H1 (cell line): ENCODE measurements at places on chromosomes 12 and 14.

DNA sequence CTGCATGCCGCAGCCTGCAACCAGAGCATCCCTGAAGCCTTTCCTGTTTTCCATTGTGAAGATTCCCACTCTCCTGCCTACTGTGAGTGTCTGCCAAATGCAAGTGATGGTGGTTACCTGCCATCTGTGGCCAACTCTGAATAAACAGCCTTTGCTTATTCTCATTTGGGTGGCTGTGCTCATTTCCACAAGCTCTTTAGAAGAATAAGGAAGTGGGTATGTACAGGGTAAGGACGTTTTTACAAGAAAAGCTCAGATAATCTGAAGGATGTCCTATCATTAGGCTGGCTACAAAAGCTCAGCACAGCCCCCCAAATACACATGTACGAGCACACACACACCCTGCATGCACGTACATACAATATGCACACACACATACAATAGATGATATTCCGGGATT is 7.3 kb upstream of the RNASE1 start:
- no peaks in the 10 kb centered on the region for H3K36me3 ChIP-seq
- H3K4me3 ChIP-seq = no peak overlapping the region

DNA sequence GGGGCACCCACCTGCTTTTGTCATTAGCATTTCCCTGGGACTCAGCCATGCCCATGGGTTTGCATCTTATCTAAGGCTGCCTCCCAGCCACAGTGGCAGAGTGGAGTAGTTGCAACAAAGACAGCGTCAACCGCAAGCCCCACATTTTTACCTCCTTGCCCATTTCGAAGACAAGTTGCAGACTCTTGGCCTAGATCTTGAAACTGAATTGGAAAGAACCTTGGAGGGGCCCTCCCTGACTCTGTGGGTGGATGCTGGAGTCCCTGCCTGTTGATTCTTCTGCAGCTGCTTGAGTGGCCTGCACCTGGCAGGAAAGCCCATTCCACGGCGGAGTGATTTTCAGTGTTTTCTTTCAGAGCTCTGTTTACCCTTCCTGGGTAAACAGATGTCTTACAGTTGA is 309.0 kb downstream of the VRK1 start:
- no peaks in the 10 kb centered on the region for H3K4me1 ChIP-seq
- H3K27me3 ChIP-seq = no peaks in the 10 kb centered on the region
- H3K4me3 ChIP-seq = no peak overlapping the region
- DNase-seq = no peak

GRCh38 chr14:24278424-24278823 is 7.0 kb upstream of the RABGGTA start:
- H3K36me3 ChIP-seq = no peaks in the 10 kb centered on the region
- H3K27ac ChIP-seq = no peak overlapping the region
- no peak for DNase-seq
- no peaks in the 10 kb centered on the region for H3K4me1 ChIP-seq

DNA sequence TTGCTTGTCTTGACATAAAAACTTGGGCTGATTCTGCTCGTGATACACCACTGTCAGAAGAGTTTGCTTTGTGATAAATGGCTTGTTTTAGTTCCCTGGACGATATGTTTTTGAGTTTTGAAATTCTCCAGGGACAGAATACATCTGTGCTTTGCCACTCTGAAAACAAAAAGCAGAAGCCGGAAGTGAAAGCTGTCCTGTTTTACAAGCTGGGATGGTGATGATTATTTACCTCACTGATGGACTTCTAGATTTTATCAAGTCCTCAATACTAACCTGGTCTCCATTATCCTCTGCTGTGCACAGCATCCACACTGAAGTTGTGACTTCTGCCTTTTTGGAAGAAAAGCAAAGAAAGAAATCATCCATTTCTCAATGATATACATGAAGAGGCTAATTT is 251.6 kb downstream of the TRHDE start:
- no peak overlapping the region for H3K4me3 ChIP-seq
- no peak for DNase-seq
- H3K27me3 ChIP-seq = no peaks in the 10 kb centered on the region
- no peaks in the 10 kb centered on the region for H3K36me3 ChIP-seq

- DNase-seq = no peak
- no peaks in the 10 kb centered on the region for H3K4me1 ChIP-seq
- H3K4me3 ChIP-seq = no peak overlapping the region
- H3K27me3 ChIP-seq = no peaks in the 10 kb centered on the region
Observed at GRCh38 chr12:39588348-39588747, 31.3 kb downstream of the ABCD2 start.

DNA sequence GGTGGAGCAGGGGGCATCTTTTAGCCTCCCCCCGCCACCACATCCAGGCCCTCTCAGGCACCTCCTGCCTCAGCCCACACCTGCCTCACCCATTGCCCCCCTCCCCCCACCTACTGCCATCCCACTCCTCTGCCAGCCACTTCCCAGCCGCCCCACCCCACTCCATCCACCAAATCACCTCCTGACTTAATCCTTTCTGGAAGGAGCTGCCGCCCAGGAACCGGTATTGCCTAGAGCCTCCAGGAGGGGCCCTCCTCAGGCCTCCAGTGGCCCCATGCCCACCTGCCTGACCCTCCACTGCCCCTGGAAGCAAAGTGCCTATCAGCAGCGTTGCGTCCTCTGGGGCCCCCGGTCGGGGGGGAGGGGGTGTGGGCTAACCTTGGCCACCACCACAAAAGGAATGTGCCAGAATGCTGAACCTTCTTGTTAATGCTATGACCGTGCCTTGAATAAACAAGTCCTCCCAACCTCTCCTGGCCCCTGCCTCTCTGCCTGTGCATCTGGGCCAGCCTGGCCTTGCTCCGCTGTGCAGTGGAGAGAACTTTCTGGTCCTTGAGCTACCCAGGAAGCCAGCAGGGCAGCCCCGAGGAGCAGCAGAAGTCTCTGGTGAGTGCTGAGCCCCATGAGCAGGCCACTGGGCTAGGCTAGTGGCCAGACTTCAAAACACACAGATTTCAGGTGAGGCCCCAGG is 11.8 kb downstream of the NGB start:
- no peak overlapping the region for H3K4me3 ChIP-seq
- H3K36me3 ChIP-seq = no peaks in the 10 kb centered on the region
- H3K4me1 ChIP-seq = peaks cover 4% of the 10 kb centered on the region; the same call in 1 of the 2 replicates
- no peak for DNase-seq
- no peak overlapping the region for H3K27ac ChIP-seq

DNA sequence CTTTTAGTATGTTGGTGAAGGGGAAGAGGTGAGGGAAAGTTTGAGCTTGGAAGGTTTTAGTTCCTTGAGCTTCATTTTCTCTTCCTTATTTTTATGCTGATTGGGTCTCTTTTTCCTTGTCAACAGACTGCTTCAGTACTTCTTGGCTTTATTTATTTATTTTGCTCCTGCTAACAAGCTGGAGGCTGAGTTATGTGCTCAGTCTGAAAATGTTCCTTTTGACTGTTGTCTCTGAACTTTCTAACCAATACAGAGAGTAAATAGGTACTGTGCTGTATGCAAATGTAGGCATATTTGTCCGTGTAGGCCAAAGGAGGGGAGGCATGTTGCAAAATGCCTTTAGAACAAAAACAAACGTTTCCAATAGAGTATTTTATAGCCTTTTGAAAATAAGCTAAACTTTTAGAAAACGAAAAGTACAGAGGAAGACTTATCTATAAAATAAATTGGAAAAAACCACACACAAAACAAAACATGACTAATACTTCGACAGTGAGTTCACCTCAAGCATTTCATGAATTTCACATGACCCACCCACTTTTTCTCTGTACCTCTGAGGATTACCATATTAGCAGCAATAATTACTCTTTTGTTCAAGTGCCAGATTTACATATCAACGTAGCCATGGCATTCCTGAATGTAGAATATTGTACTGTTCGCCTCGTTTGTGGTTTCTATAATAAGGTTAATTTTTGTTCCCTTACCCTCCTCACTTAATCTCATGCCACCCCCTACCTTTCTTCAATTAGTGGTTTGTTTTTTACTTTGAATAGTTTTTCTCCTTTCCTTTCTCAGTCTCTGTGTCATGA is 4.7 kb upstream of the CREBL2 start:
- H3K4me1 ChIP-seq = 0 out of 2 replicates have a peak, but pooled peaks cover 1% of the 10 kb centered on the region
- H3K27ac ChIP-seq = no peak overlapping the region
- no peak overlapping the region for H3K4me3 ChIP-seq
- H3K36me3 ChIP-seq = no peaks in the 10 kb centered on the region
- no peak for DNase-seq
- no peaks in the 10 kb centered on the region for H3K27me3 ChIP-seq

DNA sequence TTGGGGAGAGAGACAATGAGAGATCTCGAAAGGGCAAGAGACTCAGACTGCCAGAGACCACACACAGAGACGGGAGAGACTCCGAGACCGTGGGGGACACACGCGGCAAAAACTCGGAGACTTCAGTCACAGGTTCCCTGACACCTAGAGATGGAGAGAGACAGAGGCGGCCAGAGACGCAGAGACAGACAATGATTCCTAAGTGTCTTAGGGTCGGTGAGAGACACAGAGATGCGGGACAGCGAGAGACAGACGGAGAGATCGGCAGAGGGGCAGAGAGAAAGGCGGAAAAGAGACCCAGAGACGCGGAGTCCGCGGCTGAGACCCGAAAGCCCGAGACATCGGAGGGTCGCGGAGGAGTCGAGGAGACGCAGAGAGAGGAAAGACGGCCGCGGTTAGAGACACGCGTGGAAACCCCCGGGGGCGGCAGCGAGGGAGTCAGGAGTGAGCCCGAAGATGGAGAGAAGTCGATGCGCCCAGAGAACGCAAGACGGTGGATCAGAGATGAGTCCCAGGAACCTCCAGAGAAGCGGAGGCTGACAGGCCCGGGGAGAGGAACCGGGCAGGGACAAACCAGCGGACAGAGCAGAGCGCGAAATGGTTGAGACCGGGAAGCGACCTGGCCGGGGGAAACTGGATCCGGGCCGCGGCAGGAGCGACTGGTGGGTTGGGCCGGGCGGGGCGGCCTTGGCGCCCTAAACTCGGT is 7.8 kb downstream of the LHX5 start:
- H3K27me3 ChIP-seq = peaks cover 68% of the 10 kb centered on the region
- H3K4me1 ChIP-seq = peaks cover 48% of the 10 kb centered on the region
- peak overlapping the region; percentile 55 for H3K4me3 ChIP-seq
- H3K36me3 ChIP-seq = peaks cover 4% of the 10 kb centered on the region; the same call in 1 of the 2 replicates
- peak; percentile 53 for DNase-seq
- H3K27ac ChIP-seq = no peak overlapping the region

DNA sequence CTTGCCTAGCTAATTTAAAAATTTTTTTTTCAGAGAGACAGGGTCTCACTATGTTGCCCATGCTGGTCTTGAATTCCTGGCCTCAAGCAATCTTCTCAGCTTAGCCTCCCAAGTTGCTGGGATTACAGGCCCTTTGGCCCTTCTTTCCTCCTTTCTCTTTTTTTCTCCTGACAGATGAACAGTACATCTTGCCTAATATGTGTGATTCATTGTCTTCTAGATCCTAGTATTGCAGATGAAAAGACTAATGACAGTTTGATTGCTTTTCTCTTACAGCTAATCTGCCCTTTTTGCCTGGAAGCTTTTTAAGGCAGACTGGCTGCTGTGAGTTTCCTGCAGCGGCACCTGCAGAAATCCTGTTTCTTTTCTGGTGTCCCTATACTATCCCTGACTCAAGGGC is 12.0 kb downstream of the DEPDC4 start:
- no peak overlapping the region for H3K27ac ChIP-seq
- no peaks in the 10 kb centered on the region for H3K27me3 ChIP-seq
- no peak overlapping the region for H3K4me3 ChIP-seq
- no peaks in the 10 kb centered on the region; the same call in 1 of the 2 replicates for H3K36me3 ChIP-seq

GRCh38 chr12:83158613-83159207 is 472.0 kb downstream of the TMTC2 start:
- H3K4me1 ChIP-seq = no peaks in the 10 kb centered on the region
- H3K36me3 ChIP-seq = no peaks in the 10 kb centered on the region
- no peak overlapping the region for H3K4me3 ChIP-seq
- DNase-seq = no peak
- no peak overlapping the region for H3K27ac ChIP-seq

DNA sequence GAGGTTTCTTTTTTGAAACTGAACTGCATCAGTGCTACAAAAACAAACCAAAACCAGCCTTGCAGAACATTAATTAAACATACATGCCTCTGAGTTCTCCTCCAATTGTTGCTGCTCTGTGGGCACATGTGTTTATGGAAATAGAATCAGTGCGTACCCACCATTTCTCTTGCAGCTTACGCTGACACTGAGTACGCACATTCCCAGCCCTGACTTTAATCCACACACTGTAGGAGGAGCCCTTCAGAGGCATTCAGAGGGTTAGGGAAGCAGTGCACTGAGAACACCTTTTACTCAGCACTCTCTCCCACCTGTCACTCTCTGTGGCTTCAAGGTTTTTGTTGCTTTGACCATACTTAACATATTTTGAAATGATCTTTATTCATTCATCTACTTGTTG is 250.5 kb upstream of the PWP1 start:
- DNase-seq = no peak
- H3K27me3 ChIP-seq = no peaks in the 10 kb centered on the region
- H3K27ac ChIP-seq = no peak overlapping the region
- no peaks in the 10 kb centered on the region for H3K36me3 ChIP-seq
- no peak overlapping the region for H3K4me3 ChIP-seq
- peaks cover 5% of the 10 kb centered on the region for H3K4me1 ChIP-seq

DNA sequence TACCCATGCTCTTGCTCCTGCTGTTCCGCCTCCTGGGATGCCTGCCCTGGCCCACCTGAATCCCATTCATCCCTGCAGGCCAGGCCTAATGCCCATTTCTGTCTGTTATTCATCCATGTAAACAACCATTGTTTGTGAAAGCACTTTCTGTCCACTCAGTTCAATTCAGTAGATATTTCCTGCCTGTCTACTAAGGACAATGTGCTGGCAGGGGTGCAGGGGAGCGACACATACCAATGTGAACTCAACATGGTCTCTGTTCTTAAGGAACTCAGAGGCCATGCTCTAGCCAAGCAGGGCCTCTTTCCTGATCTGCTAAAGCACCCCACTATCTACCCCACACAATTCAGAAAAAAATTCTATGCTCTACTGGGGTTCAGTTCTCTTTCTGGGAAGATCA is 88.5 kb upstream of the ZFP36L1 start:
- H3K27ac ChIP-seq = no peak overlapping the region
- H3K36me3 ChIP-seq = peaks cover 84% of the 10 kb centered on the region
- H3K4me1 ChIP-seq = no peaks in the 10 kb centered on the region
- H3K27me3 ChIP-seq = no peaks in the 10 kb centered on the region
- H3K4me3 ChIP-seq = no peak overlapping the region

GRCh38 chr12:107356266-107356936 is 263.1 kb upstream of the CRY1 start:
- no peaks in the 10 kb centered on the region for H3K27me3 ChIP-seq
- H3K27ac ChIP-seq = no peak overlapping the region
- DNase-seq = no peak
- no peaks in the 10 kb centered on the region for H3K4me1 ChIP-seq
- no peaks in the 10 kb centered on the region for H3K36me3 ChIP-seq

- H3K27ac ChIP-seq = peak overlapping the region; percentile 92
- H3K4me3 ChIP-seq = peak overlapping the region; percentile 99
- peaks cover 25% of the 10 kb centered on the region for H3K4me1 ChIP-seq
- H3K36me3 ChIP-seq = peaks cover 2% of the 10 kb centered on the region; the same call in 1 of the 2 replicates
- no peak for DNase-seq
- H3K27me3 ChIP-seq = no peaks in the 10 kb centered on the region
Observed at GRCh38 chr12:124917841-124918621, 3.6 kb upstream of the UBC start.

DNA sequence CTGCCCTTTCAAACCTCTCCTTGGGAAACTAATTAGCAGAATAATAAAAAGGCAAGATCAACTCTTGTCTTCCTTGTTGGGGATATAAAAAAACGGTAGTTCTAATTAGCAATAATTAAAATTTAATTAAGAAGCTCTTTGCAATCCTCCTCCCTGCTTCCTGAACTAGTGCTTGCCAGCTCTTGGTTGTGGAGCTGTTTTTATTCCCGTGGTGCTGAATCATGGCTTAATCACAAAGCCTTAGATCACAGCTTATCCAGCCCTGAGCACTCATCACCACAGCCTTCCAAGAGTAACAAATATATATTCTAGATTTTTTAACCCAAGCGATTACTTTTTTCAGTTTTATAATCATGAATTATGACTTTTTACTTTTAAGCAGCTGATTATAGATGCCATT is 63.2 kb upstream of the INSM2 start:
- no peak for DNase-seq
- H3K27ac ChIP-seq = no peak overlapping the region
- H3K4me3 ChIP-seq = no peak overlapping the region
- no peaks in the 10 kb centered on the region for H3K36me3 ChIP-seq
